ENCODE measurements at places on chromosomes 13 and 19.
A peak's percentile ranks its signal among the peaks of the same experiment; 100 is the strongest.

- DNase-seq, result no peak
Observed at GRCh38 chr13:102317593-102317992, 84.3 kb downstream of the FGF14 start.

GRCh38 chr19:42433503-42434260, 6.5 kb upstream of the LIPE start:
- peak; percentile 67 for DNase-seq

GRCh38 chr13:110233951-110234280, 73.0 kb downstream of the COL4A1 start:
- no peak for DNase-seq

- no peak for DNase-seq
Observed at GRCh38 chr13:104816726-104817125, 1718.7 kb downstream of the EFNB2 start.

- no peak for DNase-seq
Observed at GRCh38 chr13:36918246-36919131, 1.5 kb downstream of the SMAD9 start.

DNA sequence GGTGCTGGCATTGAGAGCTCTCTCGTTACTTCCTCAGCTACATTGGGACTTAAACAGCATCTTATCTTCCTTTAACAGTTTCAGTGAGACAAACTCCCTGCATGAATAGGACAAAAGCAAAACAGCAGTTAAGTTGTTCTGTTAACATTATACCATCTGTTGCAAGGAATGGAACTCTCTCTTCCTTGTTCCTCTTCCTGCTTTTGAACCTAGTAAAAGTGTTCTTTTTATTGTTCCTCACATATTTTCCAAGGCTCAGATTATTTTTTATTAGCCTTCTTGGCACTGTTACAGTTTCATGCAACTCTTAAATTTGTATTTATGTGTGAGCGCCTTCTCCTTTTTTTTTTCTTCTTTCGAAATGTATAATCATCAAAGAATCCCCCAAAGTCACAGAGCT, 202.6 kb upstream of the UFM1 start:
- DNase-seq, result peak; percentile 1

DNA sequence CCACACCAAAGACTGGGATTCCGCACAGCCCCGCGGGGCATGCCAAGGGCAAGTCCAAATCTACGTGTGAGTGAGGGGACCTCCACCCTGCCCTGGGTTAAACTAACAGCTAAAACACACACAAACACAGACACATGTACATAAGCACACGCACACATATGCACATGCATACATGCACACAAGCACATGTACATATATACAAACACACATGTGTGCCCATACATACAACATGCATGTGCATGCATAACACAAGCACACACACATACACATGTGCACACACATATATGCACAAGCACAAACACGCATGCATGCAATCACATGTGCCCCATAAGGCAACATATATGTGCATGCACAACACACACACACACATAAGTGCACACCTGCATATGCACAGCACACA, 136.7 kb downstream of the SOX1 start:
- no peak for DNase-seq

DNA sequence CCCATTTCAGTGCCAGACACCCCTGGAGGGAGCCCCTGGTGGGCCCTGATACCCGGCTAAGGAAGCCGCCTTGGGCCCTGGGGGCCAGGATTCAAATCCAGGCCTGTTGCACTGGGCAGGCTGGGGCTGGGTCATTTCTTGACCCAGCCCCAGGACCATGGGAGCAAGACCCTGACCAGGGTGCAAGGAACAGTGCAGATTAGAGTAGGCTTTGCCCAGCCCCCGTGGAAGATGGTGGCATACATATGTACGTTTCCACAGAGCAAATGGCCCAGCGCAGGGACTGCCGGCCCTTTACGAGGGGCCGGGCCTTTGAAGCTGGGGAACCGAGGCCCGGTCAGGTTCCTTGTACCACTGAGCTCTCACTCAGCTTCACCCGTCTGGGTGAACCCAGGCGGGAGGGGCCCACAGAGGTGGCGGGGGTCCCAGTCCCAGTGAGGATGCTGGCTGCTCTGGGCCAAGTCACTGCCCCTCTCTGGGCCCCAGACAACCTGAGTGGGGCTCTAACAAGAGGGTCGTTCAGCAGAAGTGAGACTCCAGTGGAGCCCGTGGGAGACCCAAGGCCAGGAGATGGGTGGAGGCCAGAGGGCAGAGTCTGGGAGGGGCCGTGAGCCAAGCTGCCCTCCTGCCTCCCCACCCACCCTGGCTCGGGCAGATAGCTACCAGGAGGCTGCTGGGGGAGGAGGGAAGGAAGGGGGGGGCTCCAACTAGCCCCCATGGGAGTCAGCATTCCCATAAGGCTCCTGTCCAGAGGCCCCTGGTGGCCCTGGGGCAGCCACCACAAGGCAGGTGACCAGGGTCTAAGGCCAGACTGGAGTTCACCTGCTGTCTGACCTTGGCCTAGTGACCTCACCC, 2.7 kb downstream of the MKNK2 start:
- DNase-seq, result no peak

- DNase-seq, result no peak
Observed at GRCh38 chr19:55882626-55883025, 46.3 kb downstream of the NLRP4 start.

DNA sequence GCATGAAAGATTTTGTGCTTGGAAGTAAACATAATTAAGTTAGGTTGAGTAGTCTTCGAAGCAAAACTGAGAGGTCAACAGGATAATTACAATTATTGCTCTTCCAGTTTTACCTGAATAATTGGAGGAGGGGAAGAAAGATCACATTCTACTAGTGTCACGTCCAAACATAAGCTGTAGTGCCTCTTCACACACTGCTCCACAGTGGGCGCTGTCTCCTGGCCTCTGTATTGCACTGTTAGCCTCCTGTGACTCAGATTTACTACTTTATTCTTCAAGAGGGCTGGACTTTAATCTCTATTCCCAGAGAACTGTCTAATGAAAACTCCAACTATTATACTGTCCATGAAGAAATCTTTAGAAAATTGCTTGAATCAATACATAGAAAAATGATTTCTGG, 62.9 kb downstream of the TRPC4 start:
- peak; percentile 24 for DNase-seq

GRCh38 chr13:112056284-112056727, 10.6 kb upstream of the SOX1 start:
- no peak for DNase-seq

Measured in T47D (cell line).